Activated CD8-positive, alpha-beta T cell treated with anti-CD3 and anti-CD28 coated beads for 36 hours (primary cell): ENCODE measurements at places on chromosomes 3 and 15. TPM values are rescaled to one million over a fixed set of nuclear protein-coding genes. Genes with fewer than 3 reads are reported as not detected.

RAD51 gene
- total RNA-seq, result 66.5 TPM

PLSCR2 gene
- total RNA-seq, result not detected

TM4SF1 gene
- not detected for total RNA-seq

ZKSCAN7 gene
- total RNA-seq, result 4.0 TPM

SKOR1 gene
- total RNA-seq, result 0.09 TPM

GRIP2 gene
- total RNA-seq, result not detected

SLC7A14 gene
- total RNA-seq, result not detected

ELL3 gene
- 2.3 TPM for total RNA-seq

SLC12A1 gene
- total RNA-seq, result not detected

OXTR gene
- total RNA-seq, result 2.0 TPM

GOLGA6A gene
- total RNA-seq, result not detected

NTRK3 gene
- total RNA-seq, result not detected

ENTPD3 gene
- total RNA-seq, result not detected

CLEC3B gene
- total RNA-seq, result not detected

SEMA3F gene
- total RNA-seq, result 0.43 TPM

MORC1 gene
- not detected for total RNA-seq

CDHR4 gene
- total RNA-seq, result not detected

DLL4 gene
- total RNA-seq, result not detected

PAQR5 gene
- 0.14 TPM for total RNA-seq

NCKIPSD gene
- total RNA-seq, result 73.8 TPM

ZNF501 gene
- 3.2 TPM for total RNA-seq

MYO1E gene
- 22.7 TPM for total RNA-seq

SLC2A2 gene
- total RNA-seq, result not detected

ZPLD1 gene
- not detected for total RNA-seq

EPHA3 gene
- total RNA-seq, result not detected

SLCO2A1 gene
- not detected for total RNA-seq

CHL1 gene
- not detected for total RNA-seq

ATP13A5 gene
- not detected for total RNA-seq

POLR2H gene
- total RNA-seq, result 169 TPM

CCDC9B gene
- 1.4 TPM for total RNA-seq

NR2E3 gene
- total RNA-seq, result not detected

C3orf70 gene
- total RNA-seq, result 0.04 TPM

MESP2 gene
- not detected for total RNA-seq

ADGRG7 gene
- 24.7 TPM for total RNA-seq

MCCC1 gene
- 38.0 TPM for total RNA-seq

SH3GL3 gene
- total RNA-seq, result not detected

PRSS50 gene
- total RNA-seq, result not detected

CPNE9 gene
- not detected for total RNA-seq

CADPS gene
- not detected for total RNA-seq

ZIC1 gene
- total RNA-seq, result not detected

KCNH8 gene
- total RNA-seq, result not detected

PATL2 gene
- 16.1 TPM for total RNA-seq

ADAMTSL3 gene
- total RNA-seq, result not detected

LMCD1 gene
- total RNA-seq, result 2.1 TPM

ALDH1A3 gene
- not detected for total RNA-seq

SLC24A5 gene
- total RNA-seq, result not detected

LDHAL6B gene
- total RNA-seq, result not detected

PPP1R14D gene
- total RNA-seq, result not detected

ARRDC4 gene
- total RNA-seq, result 0.90 TPM

GOLGA8S gene
- 0.13 TPM for total RNA-seq

CFAP91 gene
- total RNA-seq, result not detected

CCR2 gene
- 0.81 TPM for total RNA-seq

GOLGA8K gene
- 0.49 TPM for total RNA-seq

STRIT1 gene
- total RNA-seq, result not detected

ZNF80 gene
- total RNA-seq, result 1.8 TPM

TTLL13 gene
- total RNA-seq, result 1.1 TPM

NSMCE3 gene
- total RNA-seq, result 10.5 TPM

CCR9 gene
- total RNA-seq, result 0.20 TPM
